ENCODE measurements at places on chromosomes 12 and 14.

DNA sequence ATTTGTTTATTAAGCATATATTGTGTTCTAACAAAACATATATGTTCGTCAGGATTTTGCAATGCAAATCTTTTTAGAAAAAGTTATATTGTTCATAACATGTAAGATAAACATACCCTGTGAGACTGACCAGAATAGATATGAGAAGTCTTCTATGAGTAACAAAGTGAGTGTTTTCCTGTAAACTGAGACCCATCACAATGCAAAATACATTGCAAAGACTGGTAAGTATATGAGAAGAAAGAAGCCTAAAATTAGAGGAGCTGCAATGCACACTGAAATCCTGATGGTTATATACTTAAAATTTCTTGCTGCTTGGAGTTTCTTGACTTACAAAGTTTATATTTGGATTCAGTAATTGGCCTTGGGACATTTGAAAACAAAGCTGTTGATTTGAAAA lies 6.0 kb downstream of the HMGA2 start:
- no peak for DNase-seq

DNA sequence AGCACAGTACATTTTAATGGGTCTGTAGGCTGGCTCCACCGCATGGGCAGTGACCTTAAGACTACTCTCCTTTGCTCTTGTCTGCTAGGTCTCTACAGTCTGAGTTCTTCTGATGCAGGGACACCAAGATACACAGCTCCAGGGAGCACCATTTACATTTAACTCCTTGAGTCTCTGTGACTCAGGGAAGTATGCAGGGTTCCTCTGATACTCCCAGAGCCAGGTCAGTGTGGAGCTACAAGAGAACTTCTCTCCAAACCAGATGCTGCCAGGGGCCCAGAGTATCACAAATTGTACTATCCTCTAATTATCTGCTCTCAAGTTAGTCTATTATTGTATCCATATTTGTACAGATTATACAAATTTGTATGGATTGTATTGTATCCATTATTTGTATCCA lies 15.2 kb downstream of the ZFP36L1 start:
- DNase-seq: no peak

DNA sequence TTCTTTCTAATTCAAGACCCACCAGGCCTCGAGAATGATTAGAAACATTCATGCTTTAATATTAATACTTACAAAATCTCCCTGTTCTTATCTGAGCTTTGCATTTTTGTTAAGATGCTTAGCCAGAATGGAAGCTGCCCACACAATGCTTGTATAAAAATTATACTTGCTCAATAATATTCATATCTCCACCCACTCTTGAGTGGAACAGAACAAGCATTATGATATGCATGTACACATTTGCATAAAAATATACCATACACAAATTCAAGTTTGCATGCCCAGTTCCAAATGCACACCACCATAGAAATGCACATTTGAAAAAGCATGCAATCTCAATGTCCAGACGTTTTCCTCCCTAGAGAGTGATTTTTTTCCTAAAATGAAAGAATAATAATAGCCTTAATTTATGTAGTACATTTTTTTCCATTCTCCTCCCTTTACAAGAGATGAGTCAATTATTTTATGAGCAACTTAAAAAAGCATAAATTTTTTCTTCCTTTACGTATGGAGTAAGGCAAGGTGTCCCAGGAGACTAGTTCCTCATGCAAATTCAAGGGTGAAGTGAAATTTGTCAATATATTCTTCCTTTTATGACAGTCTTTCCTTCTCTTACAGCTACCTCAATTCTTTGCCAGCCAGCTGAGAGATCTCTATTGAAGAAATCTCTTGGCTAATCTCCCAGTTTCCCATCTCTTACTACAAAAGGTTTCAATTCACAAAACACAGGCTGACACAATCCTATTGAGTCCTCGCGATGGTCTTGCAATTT lies 313.1 kb upstream of the GARIN6 start:
- no peak for DNase-seq

- DNase-seq: no peak
Observed at GRCh38 chr14:89906000-89906399, 48.5 kb downstream of the EFCAB11 start.

DNA sequence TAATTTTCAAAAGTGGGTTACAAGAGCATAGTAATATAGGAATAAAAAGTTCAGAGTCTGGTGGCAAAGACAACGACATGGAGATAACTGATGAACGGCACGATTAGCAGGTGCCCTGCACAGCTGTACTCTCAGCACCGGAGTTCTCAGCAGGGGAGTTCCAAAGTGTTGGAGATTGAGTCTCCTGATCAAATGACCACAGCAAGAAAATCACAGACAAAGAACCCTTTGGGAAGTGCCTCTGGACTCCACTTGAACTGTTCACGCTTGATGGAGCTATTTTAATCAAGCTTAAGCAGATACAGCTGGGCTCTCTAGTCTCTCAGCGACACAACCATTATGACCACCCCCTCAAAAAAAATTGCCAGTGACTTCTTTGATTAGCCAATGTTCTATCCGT lies 153.1 kb downstream of the ALG10B start:
- DNase-seq: no peak

GRCh38 chr14:50058113-50058512 lies 58.3 kb downstream of the VCPKMT start:
- DNase-seq: no peak

GRCh38 chr14:81276073-81277069 lies 55.6 kb upstream of the GTF2A1 start:
- no peak for DNase-seq

DNA sequence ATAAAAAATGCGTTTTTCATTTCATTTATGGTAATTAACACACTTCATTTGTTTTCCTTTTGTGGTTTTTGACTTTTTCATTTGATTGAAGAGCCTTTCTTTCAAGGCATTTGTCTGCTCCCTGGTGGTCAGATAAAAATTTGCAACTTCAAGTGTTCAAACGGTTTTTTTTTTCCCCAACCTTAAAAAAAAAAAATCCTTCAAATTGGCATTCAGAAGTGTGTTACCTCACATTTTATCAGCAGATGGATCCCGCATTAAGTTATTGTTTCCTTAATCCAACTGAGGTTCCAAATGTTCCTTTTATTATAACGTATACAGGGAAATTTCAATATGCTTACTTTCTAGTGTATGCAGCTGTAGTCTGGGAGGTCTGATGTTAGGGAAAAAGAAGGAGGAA lies 47.2 kb downstream of the MYF5 start:
- no peak for DNase-seq

DNA sequence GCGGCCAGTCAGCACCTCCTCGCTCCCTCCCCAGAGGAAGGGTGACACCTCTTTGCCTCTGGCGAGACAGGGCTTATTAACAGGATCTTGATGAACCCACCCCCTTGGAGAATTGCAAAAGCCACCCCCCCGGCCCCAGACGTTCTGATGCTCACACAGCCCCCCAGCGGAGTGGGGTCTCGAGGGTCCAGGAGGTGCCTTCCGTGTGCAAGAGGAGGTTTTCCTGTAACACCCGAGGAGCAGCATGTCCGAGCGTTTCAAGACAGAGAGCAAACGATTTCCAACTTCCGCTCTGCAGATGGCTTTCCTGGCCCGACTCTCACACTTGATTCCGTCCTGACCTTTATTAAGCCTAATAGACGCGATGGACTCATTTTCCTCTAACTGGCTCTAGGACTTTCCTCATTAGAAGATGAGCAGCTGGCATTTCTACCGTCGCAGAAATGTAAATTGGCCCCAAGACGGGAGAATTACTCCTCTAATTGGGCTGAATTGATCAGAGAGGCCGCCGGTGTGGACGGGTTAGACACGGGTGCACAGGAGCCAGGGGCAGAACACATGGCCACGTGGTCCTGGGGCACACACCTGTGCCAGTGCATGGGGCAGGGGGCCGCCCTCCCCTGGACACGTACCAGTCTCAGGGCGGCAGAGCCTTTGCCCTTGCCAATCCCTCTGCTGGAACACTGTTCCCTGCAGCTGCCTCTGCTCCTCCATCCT lies 84.4 kb downstream of the NOC4L start:
- DNase-seq: no peak

DNA sequence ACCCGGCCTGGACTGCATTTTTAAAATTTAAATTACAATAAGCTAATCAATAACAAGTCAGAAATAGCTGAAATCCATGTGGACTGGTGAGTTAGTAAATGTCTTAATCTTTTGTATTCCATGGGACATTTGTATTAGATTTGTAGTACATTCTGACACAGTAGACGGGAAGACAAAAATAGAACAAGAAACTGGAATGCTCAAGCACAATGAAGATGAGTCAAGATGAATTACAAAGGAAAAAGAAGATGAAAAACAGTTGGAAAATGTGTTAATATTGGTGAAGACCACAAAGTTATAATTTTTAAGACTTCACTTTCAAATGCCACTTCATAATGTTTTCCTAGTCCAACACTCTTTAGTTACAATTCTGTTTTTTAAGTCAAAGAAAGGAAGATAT lies 97.8 kb upstream of the FERMT2 start:
- DNase-seq: no peak

GRCh38 chr12:29899212-29899931 lies 115.6 kb upstream of the TMTC1 start:
- DNase-seq: no peak

DNA sequence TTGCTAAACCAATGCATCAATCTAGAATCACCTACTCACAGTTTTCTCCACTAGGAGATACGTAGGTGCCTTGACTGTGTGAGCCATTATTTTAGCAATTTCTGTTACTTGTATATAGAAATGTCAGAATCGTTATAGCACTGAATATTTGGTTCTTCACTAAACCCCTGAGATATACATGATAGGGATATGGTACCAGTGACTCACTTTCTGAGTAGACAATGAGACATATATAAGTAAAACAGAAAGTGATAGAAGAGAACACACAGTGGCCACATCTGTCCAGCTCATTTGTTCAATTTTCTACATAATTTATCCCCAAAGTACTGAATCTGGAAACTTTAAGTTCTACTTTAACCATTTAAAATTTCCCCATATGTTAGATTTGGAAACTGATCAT lies 1505.5 kb upstream of the TMEM132C start:
- DNase-seq: no peak

DNA sequence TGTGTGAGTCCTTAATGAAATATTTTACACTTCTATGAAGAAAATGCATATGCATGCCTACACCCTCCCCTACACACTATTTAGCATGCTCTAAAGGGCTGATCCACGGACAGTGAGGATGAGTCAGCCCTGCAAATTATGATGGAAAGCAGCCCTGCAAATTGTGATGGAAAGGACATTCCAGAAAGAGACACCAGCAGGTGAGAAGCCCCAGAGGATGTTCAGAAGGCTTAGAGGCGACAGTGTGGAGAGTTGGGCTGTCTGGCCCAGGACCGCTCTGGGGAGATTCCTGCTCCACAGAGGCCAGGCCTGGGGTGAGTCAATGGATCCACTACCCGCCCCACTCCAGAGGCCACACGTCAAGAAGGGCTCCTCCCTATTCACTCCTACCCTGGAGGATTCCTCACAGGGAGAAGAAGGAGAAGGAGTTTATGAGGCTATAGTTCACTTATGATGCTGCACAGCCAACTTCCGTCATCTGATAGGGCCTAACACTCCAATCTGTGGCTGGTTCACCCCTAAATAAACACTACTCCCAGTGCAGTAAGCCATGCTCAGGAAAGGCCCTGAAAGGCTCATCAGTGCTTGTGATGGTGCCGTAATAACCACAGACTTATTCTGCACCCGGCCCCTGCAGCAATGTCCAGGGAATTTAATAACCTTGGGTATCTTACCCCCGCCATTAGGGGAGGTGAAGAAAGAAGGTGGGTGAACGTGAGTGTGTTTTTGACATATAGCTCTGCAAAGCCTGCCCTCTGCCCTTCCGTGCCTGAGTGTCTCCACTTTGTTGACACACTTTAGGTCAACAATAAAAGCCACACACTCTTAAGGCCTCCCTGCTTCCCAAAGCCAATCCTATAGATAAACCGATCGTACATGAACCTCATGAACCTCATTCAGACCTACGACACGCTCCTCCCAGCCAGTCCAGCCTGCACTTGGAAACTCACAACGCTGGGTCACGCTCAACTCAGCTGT lies 46.4 kb downstream of the CLMN start:
- DNase-seq: no peak

DNA sequence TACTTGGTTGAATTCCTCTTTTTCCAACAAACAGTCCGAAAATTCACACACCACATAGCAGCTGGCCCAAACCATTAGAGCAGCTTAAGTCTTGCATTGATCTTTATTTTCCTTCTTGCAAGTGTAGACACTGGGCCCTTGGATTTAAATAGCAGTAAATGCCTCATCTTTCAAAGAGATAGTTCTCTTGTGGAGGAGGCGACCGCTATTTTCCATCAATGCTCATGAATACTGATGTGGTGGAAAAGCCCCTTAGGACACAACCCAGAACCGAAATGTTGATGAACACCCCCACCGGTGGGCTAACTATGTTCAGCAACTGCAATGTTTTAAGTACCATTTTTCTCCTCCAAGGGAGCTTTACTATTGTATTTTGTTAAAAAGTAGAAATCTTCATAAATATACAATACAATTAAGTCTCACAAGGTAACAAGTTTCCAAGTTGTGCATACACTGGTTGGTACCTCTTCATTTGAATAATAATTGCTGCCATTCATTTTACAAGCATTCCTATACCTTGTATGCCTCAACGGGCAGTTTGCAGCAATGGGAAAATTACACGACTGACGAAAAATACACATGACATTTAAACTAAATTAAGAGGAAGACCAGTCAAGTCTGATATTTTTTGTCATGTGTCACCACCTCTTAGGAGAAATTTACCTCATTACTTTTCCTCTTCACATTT lies 18.0 kb downstream of the NIN start:
- DNase-seq: no peak

- DNase-seq: no peak
Observed at GRCh38 chr12:110339184-110339952, 58.3 kb downstream of the ATP2A2 start.

DNA sequence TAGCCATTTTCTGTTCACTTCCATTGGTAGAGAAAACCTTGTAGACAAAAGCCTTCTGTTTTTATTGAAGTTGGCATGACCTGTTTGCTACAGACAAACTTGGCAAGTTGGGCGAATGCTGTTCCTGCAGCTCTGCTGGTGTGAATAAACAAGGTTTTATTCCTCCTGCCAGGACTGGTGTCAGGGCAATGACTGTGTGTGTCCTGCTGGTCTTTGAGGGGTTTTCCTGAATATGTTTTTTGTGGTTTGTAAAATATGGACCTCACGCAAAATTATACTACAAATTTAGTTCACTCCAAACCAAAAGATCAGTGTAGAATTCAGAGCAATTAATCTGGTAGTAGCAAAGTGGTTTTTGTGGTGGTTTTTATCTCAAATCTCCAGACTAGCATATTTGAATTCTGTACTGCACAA lies 140.8 kb downstream of the ERC1 start:
- DNase-seq: no peak

GRCh38 chr12:38386205-38386985 lies 69.8 kb downstream of the ALG10B start:
- DNase-seq: no peak

DNA sequence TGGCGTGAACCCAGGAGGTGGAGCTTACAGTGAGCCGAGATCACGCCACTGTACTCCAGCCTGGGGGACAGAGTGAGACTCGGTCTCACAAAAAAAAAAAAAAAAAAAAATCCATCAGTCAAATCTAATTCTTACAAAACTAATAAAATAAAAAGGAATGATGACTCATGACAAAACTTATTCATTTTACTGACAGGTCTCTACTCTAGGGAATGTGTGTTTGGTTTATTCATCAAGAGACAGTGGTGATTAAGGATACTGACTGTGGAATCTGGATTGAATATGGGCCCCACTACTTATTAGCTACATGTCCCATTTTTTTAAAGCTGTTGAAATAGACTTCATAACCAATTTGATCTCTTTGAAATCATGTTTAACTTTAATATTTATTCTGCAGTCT lies 29.3 kb upstream of the GAS2L3 start:
- DNase-seq: no peak
